Hematopoietic multipotent progenitor cell treated with erythropoietin and hydrocortisone succinate and interleukin-3 and kit ligand, for 17 days (in vitro differentiated cells): ENCODE measurements at places on chromosomes 3 and 15.

DNA sequence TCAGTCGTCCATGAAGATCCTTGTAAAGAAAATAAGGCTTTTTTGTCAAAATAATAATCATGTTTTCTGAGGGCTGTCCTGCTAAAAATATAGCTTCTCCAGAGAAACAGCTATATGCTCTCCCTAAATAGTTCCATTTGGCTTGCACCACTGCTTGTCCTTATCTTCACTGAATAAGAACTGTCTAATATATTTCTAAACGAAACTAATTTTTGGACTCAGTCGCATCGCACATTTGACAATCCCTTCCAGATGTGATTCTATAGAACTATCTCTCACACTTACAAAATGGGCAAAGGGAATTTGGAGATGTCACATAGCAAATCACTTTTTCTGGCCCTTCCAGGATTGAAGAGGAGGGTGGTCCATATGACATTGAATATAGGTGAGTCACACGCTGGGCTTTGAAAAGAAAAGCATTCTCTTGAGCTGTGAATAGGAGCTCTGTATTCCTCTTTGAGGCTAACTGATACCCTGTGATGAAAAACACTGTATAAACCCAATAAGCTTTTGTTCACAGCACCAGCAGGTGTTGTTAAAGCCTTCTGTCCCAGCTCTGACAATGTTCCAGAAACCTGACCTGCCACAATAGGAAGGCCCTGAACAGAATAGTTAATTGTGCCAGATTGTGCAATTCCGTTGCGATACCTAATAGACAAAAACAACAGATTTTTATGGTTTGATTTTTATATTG is 1144.2 kb downstream of the ROBO2 start:
- DNase-seq: no peak

- DNase-seq: no peak
Observed at GRCh38 chr3:143956838-143957237, 14.8 kb upstream of the DIPK2A start.

DNA sequence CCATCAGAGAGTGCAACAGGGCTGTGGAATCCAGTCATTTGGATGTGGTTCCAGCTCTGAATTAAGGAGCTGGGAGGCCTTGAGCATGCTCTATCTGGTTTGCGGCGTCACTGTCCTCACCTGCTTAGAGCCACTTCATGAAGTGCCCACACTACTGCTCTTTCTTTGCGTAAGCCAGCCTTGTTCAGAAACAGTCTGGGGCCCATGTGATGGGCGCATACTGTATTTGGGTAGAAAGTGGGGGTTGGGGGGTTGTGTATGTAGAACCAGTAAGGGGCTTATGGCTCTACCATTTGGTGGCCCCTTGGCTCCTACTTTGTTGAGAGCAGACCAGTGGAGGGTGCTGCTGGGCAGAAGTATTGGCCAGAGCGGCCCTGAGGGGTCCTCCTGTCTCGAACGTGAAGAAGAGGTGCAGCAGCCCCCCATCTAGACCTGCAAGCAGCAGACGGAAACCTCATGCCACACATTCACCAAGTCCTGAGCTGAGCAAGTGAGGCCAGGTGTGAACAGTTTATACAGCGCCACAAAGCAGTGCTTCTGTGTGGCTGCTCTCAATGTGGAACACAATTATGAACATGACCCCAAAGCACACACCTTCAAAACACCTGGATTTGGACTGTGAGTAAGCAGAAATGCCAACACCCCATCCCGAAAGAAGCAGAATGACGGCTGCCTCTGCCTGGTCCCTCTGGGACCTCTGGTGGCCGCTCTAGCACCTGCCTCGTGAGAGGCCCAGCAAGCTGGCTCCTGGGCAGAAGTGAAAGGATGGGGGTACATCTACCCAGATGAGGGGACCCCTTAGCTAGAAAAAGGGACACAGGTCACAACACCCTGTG is 26.6 kb downstream of the SRPRB start:
- no peak for DNase-seq

DNA sequence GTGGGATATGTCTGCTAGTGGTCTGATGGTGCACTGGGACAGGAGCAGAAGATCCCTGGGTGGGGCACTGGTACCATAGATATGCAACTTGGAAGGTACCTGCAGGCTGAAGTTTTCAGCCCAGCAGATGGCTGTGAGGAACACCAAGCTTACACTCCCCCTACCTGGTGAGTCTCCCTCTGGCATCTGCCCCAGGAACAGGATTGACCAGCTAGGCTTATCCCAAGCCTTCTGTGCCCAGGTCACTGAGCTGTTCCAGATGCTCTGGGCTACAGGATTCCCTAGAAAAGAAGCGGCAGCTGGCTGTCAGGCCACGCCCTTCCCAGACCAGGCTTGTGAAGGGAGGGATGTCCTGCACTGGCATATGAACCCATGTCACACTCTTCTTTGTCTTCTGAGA is 1130.0 kb downstream of the NAALADL2 start:
- DNase-seq: no peak

- no peak for DNase-seq
Observed at GRCh38 chr3:151866711-151867410, 6.6 kb upstream of the SUCNR1 start.

- DNase-seq: no peak
Observed at GRCh38 chr3:162224746-162225145, 728.1 kb downstream of the OTOL1 start.

GRCh38 chr3:100073714-100074307 is 40.5 kb downstream of the FILIP1L start:
- DNase-seq: no peak

GRCh38 chr15:64911311-64912186 is at the start of gene ANKDD1A:
Gene ANKDD1A (plus strand): TSS chr15:64911902. CDS start chr15:64911931, 29 bp downstream.
- DNase-seq: no peak

- DNase-seq: no peak
Observed at GRCh38 chr3:126050626-126051025, 33.3 kb downstream of the SLC41A3 start.

GRCh38 chr15:31080591-31081014 is 20.9 kb downstream of the TRPM1 start:
- no peak for DNase-seq

GRCh38 chr3:192336286-192336685 is 391.1 kb downstream of the FGF12 start:
- no peak for DNase-seq

DNA sequence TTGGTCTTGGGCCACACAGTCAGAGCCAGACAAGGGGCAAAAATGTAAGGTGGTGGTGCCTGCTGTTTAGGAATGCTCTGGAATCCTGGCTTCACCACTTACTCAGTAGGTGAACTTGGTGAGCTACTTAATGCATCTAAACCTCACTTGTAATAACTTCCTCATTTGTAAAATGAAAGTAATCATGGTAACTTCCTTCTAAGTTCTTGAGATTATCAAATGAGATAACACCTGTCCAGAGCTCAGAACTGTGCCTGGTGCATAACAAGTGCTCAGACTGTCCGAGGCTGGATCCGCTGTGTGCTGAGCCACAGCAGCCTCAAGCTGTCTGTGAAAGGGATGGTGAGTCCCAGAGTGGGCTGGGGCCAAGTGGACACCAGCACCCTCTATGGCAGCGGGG is 62.8 kb upstream of the KY start:
- DNase-seq: no peak

DNA sequence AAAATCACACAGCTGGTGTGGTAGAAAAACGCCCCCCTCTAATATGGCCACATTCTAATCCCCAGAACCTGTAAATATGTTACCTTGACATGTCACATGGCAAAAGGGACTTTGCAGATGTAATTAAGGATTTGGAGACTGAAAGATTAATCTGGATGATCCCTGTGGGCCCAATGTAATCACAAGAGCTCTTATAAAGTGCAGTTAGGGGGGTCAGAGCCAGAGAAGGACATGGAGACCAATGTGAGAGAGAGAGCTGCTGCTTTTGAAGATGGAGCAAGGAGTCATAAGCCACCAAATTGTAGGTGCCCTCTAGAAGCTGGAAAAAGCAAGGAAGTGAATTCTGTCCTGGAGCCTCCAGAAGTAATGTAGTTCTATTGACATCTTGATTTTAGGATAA is 152.6 kb downstream of the PEX5L start:
- no peak for DNase-seq

DNA sequence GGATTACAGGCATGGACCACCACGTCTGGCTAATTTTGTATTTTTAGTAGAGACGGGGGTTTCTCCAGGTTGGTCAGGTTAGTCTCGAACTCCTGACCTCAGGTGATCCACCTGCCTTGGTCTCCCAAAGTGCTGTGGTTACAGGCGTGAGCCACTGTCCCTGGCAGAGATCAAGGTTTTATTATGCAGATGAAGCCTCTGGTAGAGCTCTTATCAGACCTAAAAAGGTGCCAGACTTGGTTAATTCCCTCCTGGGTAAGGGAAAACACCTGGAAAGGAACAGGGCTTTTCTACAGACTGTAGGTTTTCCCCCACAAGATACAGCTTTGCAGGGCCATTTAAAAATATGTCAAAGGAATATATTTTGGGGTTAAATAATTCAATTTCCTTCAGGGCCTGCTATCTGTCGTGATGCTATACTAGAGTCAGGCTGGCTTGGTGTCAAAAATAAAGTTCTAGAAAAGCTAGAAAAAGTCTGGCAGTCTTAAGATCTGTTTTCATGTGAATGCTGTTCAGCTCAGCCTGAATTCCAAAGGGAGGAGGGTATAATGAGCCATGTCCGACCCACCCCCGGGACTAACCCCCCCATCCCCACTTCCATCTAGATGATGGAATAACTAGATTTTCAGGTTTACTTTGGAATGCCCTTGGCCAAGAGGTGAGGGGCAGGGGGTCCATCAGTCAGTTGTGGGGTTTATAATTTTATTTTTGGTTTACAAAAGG is 1.9 kb upstream of the BLOC1S6 start:
- DNase-seq: no peak

- DNase-seq: peak; percentile 75
Observed at GRCh38 chr3:194472290-194472920, 14.4 kb downstream of the ATP13A3 start.

DNA sequence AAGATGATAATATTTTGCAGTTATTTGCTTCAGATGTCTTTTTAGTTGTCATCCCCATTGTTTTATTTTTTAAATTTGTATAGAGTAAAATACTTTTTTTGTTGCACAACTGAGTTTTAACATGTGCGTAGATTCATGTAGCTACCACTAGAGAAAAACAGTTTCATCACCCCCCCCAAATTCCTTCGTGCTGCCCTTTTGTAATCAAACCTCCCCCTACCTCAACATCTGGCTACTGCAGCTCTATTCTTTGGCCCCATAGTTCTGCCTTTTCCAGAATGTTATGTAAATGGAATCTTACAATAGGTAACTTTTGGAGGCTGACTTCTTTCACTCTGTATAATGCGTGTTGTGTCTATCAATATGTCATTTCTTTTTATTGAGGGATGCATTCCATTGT is 232.0 kb upstream of the RASGRP1 start:
- DNase-seq: no peak

- DNase-seq: no peak
Observed at GRCh38 chr3:133592843-133593242, 19.4 kb downstream of the CDV3 start.

DNA sequence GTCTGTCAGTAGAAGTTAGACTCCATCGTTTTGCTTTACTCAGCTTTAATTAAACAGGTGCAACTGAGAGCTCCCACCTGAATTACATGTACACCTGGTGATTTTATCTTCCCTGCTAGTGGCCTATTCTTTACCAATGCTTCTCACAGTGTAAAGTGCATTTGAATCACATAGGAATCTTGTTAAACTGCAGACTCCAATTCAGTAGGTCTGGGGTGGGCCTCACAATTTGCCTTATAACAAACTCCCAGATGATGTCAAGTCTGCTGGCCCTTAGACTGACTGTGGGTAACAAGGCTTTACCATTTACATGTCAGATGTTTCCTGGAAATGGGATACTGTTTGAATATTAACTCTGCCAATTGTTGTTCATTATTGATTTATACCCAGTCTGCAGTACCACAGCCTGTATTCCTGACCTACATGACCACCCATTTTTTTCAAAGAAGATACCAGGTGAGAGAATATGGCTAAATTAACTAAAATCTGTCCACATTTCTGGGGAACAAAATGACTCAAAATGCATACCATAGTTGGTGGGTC is 37.2 kb downstream of the CMSS1 start:
- DNase-seq: no peak

GRCh38 chr15:98610991-98611390 is 37.3 kb upstream of the IGF1R start:
- no peak for DNase-seq

GRCh38 chr3:169911272-169911671 is at the start of gene SAMD7:
Gene SAMD7 (plus strand): TSS chr3:169911572. CDS start chr3:169919499, 7,927 bp downstream.
- DNase-seq: no peak

- DNase-seq: no peak
Observed at GRCh38 chr3:43854283-43854682, 163.5 kb downstream of the ABHD5 start.

DNA sequence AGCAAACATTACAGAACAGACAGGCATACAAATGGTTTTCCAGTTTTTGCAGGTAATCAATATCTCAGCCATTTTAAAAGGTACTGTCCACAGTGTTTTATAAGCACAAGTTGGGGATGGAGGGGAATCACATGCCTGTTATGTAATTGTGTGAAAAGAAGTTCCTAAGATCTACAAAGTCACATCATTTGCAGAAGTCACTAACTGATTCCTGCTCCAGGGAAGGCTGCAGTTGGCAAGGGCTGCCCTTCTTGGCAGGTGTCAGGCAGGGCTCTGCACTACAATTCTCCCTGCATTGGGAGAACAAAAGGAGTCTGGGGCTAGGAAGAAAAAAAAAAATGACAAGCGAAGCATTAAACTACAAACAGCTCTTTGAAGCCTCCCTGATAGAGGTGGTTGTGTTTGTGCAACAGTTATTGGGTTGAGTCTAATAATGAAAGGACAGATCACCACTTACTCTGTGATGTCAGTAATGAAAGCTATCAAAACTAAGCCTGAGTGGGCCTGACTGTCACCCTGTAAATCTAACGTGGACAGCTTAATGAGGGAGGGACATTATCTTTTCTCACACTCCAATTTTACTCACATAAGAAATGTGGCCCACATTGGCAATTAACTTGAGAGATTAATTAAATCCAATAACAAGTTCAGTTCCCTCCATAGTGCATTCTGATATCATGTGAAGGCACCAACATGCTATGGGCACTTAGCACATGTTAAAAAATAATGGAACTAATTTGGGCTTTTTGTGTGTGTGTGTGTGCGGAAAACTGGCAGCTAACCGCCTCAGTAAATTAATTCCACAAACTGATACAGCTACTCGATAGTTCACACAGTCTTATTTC is 242.9 kb downstream of the FHIT start:
- no peak for DNase-seq

DNA sequence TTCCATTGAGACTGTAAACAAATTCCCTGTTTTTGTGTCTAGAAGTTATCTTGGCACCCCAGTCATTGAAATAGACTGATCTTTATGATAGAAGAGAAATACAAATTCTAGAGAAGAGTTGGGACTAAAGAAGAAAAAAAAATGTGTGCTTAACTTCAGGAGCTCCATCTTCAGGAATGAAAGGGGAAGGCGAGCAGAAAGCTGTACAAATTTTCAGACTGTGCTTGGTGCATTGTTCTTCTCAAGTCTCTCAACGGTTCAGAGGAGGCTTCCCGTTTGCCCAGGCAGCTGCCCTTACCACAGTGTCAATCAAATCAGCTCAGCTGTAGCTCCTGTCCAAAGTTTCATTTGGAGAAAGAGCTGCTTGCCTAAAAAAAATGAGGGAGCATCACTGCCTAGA is 41.7 kb downstream of the OXSM start:
- DNase-seq: no peak

GRCh38 chr3:97360804-97361203 is 403.8 kb upstream of the ARL6 start:
- DNase-seq: no peak

- no peak for DNase-seq
Observed at GRCh38 chr3:97974996-97975395, 2.8 kb upstream of the RIOX2 start.

GRCh38 chr3:95442766-95443165 is 1371.6 kb upstream of the EPHA6 start:
- no peak for DNase-seq
